ENCODE measurements at places on chromosomes 11 and 22.

DNA sequence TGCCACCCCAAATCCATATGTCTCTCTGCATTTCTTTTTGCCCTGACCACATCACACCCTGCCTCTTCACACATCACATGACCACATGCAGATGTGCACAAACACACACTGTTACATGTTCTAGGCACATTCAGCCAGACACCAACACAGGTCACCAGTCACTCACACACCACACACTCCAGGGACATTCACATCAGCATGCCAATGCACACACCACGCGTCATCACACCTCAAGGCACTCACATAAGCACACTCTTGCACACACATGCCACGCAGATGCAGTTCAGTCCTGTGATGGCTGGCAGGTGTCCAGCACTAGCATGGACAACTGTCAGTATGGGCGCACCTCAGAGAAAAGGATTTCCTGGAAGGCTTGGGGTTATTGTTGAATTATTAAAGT, 77.0 kb upstream of the MYOD1 start:
- DNase-seq, result no peak

- DNase-seq, result no peak
These were observed 60.8 kb downstream of the SIK3 start for GRCh38 chr11:117037279-117037974.

DNA sequence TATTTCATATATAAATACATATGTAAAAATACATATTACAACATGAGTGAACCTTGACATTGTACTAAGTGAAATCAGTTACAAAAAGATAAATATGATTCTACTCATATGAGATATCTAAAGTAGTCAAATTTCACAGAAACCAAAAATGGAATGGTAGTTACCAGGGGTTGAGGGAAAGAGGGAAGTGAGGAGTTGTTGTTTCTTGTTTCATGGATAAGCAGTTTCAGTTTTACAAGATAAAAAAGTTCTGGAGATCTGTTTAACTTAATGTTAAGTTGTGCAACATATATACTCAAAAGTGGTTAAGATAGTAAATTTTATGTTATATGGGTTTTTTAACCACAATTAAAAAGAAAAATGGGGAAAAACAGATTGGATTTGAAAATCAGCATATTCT, 107.7 kb downstream of the ELP4 start:
- DNase-seq, result no peak

DNA sequence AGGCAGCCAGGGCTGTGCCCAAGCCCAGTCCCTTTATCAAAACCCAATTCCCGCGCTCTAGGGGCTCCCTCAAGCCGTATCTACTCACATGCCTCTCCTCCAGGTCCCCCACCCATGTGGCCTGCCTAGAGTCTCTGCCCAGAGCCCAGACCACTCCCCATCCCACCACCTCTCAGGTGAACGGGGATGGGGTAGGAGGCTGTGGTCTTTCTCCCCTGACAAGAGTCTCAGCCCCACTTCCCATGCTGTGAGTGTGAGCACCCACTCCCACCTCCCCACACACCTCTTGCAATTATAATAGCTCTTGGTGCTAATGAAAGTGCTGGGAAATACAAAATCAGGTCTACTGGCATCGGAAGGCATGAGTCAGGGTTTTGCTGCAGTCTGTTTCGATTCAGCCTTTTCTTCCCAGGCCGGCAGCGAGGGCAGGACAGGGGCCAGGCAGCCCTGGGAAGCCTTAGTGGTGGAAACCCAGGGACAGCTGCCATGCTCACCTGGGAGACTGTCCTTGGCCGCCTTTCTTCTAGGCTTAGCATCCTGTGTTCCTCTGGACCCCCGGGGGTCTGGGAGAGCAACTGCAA, 16.7 kb upstream of the TMPRSS4 start:
- no peak for DNase-seq

DNA sequence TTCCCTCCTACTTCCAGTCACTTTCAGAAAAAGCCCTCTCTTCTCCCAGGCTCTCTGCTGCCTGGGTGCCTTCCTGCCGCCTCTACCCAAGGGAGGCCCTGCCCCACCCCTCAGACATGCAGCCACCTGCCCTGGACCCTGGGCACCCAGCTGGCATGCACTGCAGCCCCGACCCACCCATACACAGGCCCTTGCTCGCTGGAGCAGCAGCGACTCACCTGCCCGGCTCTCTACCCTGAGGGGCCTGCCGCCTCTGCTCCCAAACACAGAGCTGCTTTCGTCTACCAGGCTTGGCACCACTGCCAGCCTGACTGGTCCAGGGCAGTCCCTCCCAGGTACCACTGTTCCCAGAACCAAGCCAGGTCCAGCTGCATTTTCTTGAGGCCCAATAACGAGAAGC, 1.2 kb upstream of the TSSK2 start:
- DNase-seq, result no peak

GRCh38 chr11:122204206-122204605, 88.2 kb upstream of the BLID start:
- DNase-seq, result no peak

- peak; percentile 32 for DNase-seq
These were observed 157.4 kb downstream of the COMMD9 start for GRCh38 chr11:36131721-36132397.

GRCh38 chr11:11822946-11823345, 18.8 kb upstream of the USP47 start:
- DNase-seq, result no peak

- no peak for DNase-seq
These were observed 44.5 kb upstream of the DKK3 start for GRCh38 chr11:12052676-12053605.

DNA sequence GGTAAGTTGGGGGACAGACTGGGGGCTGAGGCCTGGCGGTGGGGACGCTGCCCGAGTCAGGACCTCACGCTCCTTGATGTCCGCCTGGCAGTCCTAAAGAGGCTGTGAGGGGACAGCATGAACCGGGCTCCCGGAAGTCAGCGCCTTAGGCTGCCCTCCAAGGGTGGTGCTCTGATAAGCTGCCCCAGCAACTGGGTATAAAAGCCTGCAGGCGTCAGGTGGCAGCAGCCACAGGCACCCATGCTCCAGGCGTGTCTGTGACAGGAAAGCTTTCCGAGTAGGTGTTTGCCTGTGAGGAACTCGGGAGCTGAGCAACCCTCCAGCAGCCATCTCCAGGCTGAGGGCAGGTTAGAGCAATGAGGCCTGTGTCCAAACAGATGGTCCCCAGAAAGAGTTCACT, 53.0 kb downstream of the ST3GAL4 start:
- DNase-seq, result no peak

GRCh38 chr11:110134110-110134509, 40.9 kb downstream of the ZC3H12C start:
- DNase-seq, result no peak

GRCh38 chr11:29734287-29734686, 282.5 kb downstream of the KCNA4 start:
- DNase-seq, result peak; percentile 13

- no peak for DNase-seq
These were observed 231.1 kb upstream of the MPPED2 start for GRCh38 chr11:30816959-30817880.

DNA sequence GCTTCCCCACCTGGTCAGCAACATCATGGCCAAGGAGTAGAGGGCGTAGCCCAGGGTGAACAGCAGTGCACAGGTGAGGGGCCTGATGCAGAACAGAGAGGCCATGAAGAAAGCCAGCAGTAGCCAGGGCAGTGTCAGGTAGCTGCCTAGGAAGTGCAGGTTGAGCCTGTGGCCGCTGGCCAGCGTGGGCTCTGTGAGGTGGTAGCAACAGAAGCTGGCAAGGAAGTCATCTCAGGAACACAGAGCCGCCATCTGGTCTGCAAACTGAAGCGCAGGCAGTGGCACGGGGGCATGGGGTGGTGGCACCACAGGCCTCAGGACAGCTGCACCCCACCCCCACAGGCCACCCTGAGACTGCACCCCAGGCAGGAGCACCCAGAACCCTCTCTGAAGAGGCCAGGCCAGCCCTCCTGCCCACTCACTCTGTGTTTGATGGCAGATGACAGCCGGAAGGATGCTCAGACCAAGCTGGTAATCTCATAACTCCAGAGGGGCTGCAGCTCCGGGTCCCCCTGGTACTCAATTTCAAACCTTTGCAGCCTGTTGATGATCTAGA, 95.3 kb downstream of the MED15 start:
- DNase-seq, result no peak

GRCh38 chr22:21725956-21726649, 9.5 kb downstream of the YPEL1 start:
- DNase-seq, result no peak

DNA sequence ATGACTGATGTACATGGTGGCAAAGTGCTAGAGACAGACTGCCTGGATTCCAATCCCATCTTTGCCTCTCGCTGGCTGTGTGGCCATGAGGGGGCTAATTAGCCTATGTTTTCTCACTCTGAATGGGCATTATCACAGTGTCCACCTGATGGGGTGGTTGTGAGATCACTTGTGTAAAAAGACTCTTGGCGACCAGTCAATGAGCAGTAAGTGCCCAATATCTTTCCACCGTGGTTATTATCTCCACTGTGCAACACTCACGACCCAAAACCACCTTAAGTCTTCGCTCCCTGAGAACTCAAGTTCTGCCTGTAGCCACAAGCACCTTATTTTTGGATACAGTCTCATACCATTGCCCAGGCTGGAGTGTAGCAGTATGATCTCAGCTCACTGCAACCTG, 52.1 kb downstream of the PLEKHA7 start:
- DNase-seq, result no peak

DNA sequence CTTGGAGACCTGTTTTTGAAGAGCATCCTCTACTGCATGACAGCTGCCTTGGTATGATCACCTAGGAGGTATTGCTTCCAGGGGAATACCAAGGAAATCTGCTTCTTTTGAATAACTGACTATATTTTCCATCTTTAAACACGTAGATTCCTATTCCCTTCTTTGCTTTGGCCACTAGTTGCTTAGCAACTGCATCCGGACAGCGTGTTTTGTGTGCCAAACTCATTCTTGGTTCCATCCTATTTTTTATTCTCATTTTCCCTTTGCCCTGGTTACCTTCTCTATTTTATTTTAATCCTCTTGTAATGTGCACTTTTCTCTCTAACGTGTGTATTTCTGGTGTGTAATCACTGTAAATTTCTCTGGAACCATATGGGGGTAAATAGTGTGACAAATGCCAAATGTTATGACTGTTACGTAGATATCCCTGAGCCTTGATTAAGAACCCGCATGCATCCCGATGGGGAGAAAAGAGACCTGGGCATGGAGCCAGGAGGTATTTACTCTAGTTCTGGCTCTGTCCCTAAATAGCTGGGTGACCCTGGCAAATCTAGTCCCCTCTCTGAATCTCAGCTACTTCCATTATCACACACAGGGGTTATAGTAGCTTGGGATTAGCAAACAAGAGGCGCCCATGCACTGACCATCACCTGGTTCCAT, 241.7 kb downstream of the MIAT start:
- no peak for DNase-seq

- no peak for DNase-seq
These were observed 371 bp downstream of the CCDC116 start for GRCh38 chr22:21632931-21633330.

GRCh38 chr11:32305460-32305859, 129.9 kb downstream of the WT1 start:
- no peak for DNase-seq
